NCI-H1417 (cell line): ENCODE measurements at places on chromosomes 7 and 10.

DNA sequence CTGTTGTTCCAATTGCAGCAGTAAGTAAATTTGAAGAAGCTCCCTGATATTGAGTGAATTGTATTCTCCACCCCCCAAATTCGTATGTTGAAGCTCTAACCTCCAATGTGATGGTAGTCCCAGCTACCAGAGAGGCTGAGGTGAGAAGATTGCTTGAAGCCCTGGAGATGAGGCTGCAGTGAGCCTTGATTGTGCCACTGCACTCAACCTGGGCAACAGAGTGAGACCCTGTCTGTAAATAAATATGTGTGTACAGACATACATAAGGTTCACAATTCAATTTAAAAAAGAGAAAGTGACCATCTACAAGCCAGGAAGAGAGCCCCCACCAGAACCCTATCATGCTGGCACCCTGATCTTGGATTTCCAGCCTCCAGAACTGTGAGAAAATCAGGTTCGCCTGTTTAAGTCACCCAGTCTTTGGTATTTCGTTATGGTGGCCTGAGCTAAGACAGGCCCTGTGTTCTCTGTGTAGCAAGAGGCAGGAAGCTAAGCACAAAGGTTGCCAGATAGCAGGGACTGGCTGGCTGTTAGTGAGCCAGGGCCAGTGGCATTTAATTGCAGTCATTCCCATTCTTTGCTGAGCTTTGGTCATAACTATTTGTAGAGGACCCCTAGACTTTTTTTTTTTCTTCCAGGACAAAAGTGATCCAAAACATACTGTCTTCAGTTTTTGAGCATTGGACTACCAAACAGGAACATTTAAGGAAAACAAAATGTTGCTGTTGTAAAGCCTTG is 45.6 kb downstream of the AUTS2 start:
- DNase-seq: no peak

DNA sequence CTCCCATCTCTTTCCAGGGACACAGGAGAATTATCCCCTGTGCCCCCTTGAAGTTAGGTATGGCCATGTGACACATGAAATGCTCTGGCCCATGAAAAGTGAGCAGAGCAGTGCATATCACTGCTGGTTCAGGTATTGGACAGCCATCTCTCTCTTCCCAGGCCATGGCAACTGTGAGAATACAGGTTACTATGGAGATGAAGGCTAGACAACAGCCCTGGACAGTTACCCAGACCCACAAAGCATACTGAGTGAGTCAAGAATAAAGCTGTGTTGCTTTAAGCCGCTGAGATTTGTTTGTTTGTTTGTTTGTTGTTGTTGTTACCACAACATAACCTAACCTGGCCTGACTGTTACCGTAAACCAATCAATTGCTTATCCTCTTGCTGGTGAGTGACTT is 722.3 kb downstream of the KCNMA1 start:
- DNase-seq: no peak

- DNase-seq: no peak
Measured at GRCh38 chr7:120404042-120404441, 131.1 kb downstream of the KCND2 start.

- DNase-seq: no peak
Measured at GRCh38 chr10:78876449-78876848, 192.3 kb upstream of the ZMIZ1 start.

DNA sequence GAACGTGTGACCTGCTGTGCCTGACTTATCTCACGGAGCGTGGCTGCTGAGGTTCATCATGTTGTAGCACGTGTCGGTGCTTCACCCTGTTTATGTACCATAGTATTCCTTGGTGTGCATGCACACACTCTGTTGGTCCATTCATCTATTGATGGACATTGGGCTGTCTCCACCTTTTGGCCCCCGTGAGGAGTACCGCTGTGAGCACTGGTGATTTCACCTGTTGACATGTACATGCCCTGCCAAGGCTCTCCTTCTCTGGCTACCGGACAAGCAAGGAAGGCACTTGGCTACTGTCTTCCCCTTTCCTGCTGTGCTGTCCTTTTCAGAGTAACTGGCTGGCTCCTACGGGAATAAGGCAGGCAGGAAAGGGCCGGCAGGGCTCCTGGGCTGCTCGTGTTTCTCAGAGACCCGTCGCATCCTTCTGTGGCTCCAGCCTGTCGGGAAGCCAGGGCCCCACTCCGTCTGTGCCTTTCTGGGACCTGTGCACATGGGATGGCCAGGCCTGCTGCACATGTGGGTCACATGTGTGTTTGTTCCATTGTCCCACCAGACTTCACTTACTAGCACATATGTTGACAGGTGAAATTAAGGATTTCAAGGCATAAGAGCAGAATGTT is 17.8 kb upstream of the TBRG4 start:
- DNase-seq: no peak

DNA sequence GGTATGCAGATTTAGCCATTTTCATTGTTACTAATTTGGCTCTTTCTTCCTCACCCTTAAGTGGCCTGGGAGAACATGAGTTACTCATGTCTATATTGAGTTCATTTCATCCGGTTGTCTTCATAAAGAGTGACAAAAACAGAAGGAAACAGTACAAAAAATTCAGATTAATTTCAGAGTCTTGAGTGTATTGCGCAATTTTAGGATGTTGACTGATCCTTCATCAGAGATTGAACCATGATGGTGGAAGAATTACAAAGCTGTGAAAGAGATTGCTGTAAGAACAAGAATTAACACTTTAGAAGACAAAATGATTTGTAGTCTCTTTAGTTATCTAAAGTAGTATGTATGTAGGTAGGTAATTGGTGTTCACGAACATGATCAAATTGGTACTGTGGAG is 194.0 kb upstream of the PPP1R3A start:
- no peak for DNase-seq

- no peak for DNase-seq
Measured at GRCh38 chr10:122096705-122097104, 107.7 kb downstream of the TACC2 start.

DNA sequence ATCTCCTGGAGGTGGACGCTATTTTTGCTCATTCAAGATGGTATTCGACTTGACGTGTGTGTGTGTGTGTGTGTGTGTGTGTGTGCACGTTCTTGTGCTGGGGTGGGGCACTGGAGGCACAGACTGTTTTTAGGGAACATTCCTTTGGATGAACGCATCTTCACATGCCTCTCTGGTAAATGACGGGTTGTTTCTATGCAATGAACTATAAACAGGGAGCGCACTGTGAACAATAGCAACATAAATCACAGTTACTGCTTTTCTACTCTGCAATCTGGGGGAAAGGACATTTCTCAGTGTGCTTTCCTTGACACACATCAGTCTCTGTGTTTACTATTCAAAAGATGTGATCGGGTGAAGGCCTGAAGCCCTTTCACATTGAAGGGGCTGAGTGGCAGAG is 120.1 kb upstream of the PITRM1 start:
- peak; percentile 16 for DNase-seq

GRCh38 chr7:101678658-101679057 is 49.6 kb upstream of the MYL10 start:
- DNase-seq: no peak

DNA sequence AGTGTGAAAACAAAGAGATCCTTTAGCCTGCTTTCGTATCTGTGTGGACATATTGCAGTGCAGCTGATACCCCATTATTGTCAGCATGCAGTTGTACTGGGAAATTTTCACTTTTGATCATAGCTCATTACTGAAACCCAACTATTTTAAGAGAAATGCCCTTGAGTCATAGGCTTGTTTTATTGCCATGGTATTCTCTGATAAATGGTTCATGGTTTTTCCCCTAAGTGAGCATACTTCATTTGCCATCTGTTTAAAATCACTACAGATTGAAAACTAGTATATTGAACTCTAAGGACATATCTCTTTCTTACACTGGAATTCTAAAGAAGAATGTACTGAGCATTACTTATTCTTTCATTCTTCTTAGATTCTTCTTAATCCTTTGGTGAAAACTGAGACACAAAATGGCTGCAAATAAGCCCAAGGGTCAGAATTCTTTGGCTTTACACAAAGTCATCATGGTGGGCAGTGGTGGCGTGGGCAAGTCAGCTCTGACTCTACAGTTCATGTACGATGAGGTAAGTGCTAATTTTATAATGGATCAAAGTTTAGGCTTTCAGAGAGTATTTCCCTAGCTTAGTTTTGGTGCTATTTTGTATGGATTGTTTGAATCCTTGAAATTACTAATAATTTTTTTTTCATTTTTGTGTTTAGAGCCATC is 63.0 kb downstream of the RALA start:
- DNase-seq: no peak
